ENCODE measurements at places on chromosomes 6 and 20. TPM values are rescaled to one million over a fixed set of nuclear protein-coding genes. Genes with fewer than 3 reads are reported as not detected.
A peak's percentile ranks its signal among the peaks of the same experiment; 100 is the strongest.

DNA sequence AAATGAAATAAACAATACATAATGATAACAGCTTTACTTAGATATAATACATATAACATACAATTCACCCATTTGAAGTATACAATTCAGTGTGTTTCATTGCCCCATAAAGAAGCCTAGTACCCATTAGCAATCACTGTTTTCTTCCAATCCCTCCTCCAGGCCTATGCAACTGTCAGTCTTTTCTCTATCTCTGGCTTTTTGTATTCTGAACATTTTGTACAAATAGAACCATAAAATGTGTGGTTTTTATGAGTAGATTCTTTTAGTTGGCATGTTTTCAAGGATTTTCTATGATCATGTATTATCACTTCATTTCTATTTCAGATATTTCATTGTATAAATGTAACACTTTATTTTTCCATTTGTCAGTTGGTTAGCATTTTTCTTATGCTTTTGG, 54.6 kb upstream of the MYO6 start:
- DNase-seq = no peak

GRCh38 chr20:2624190-2624589, 28.2 kb upstream of the NOP56 start:
- DNase-seq = no peak

DNA sequence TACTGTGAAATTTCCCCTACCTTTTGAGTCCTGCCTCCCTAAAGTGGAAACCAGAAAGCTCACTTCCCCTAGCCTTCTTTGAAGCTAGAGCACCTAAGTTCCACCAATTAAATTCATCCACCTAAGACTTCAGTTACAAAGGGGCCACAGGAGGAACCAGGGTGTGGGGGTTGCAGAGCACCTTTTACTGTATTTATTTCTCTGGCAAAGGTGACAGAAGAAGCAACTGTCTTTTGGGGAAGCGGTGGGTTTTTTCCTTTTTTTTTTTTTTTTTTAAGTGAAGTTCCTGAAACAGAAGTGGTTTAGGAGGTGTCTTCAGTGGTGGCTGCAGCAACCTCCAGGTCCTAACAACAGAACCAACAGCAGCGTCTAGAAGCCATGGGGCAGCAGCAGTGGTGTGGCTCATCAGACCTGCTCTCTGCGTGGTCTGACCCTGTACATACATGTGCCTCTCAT, 13.1 kb downstream of the PSMB9 start:
- DNase-seq = peak; percentile 29

The GJA10 gene
- not detected for polyA plus RNA-seq
